ENCODE measurements at places on chromosomes 6 and 20.

DNA sequence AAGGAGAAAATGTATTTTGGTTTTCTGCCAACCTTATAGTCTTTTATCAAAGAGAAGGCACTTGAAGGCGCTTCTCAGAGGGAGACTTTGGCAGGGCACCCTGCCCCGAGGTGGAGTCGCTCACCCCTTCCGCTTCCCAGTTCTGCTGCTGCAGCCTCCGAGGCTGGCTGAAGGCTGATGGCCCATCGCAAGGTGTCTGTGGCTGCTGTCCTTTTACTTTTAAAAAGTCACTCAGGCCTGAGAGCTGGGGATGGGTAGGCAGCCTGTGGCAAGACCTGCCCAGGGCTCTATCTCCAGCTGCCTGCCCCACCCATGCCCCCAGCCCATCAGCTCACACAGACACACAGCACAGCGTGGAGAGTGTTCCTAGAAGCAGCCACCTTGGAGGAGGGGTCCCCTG is 206.6 kb upstream of the CST7 start:
- DNase-seq = no peak

GRCh38 chr6:115544765-115545671 is 515.7 kb downstream of the FRK start:
- DNase-seq = no peak

DNA sequence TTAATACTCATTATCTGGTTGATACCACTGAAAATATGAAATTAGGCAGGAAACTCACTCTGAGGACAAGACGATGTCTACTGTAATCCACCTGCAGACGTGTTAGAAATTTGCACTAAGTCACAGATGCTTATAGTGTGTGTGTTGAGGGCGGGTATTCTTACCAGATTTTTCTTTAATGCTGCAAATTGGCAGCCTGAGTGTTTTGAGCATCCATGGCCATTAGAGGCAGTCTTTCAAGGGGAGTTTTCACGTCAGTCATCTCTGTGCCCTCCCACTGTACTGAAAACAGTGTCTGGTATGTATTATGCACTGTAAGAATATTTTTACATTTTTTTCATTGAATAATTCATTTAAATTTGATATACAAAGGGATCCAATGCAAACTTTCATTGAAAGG is 266.5 kb upstream of the QKI start:
- no peak for DNase-seq

GRCh38 chr6:6741264-6741663 is 152.7 kb downstream of the LY86 start:
- no peak for DNase-seq

DNA sequence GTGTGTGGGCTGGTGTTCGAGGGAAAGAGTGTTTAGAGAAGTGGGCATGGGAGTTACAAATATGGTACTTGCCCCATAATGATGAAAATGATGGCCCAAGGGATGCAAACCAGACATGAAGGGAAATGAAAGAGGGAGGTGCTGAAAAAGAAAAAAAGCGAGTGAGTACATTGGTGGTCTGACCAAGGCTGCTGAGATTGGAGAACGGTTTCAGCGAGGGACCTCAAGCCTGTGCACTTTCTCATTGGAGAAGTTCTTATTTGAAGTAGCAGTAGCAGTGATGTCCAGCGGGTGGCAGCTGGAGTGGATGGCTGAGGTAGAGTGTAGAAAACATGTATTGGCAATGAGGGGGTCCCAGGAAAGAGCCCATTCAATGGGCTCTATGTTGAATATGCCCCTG is 54.8 kb downstream of the TNFAIP3 start:
- DNase-seq = no peak

DNA sequence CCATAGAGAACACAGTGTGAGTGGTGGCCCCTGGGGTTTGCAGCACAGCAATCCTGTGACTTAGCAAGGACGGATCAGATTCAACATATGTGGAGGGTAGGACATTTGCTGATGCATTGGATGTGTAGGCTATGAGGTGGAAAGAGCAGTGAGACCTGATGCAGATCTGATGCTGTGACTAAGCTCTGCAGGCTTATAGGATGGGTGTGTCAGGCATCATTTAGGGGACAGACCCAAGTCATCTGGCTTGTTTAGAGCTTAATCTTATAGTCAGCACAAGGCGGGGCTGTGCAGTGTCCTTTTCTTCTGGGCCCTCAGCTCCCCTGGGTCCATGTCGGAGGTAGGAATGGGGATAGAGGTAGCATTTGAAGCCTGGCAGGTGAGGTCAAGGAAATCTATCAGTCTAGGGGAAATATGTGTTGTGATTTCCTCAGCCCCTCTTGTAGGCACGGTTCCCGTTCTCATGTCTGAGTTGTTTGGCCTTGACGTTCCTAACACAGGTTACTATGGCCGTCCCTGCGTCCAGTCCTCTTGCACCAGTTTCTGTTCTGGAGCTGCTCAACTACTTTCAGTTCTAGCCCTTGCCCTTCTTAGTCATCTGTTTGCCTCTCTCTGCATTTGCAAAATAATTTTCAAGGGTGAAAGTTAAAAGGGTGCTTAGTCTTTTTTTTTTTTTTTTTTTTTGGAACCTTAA is 15.6 kb upstream of the MAPRE1 start:
- no peak for DNase-seq

GRCh38 chr20:59903621-59904020 is 29.8 kb downstream of the SYCP2 start:
- DNase-seq = no peak

GRCh38 chr6:159633196-159633595 is 59.8 kb downstream of the SOD2 start:
- DNase-seq = peak; percentile 53

- DNase-seq = peak; percentile 95
These were observed 185 bp upstream of the TNFRSF6B start for GRCh38 chr20:63696306-63696627.

DNA sequence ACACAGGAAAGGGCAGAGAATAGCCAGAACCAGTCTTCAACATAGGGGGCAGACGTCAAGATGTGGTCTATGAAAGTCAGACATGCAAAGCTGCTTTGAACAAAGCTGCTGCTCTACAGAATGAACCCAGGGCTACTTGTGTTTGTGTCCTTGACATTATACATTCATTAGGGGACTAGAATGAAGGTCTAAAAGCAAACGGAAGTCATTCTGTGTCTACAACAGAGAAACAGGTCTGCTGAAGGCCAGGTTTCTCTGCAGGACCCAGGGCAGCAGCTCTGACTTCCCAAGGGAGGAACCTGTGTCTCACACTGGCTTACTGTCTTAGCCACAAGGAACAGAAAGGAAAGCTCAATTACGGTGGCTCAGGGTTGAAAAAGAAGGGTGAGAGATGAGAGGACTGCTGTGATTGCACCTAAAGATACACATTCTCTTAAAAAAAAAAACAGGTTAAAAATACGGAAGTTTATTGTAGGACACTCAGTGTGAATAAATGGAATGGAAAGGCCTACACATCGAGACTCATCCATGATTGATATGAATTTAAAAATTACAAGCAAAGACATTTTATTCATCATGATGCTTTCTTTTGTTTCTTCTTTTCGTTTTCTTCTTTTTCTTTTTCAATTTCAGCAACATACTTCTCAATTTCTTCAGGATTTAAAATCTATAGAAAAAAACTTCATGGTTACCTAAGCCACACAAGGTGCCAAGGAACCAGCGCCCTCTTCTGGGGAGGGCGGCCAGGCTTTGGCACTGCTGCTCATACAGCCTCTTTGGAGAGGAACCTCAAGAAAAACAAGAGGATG is 6.7 kb downstream of the PSMA7 start:
- peak; percentile 64 for DNase-seq

DNA sequence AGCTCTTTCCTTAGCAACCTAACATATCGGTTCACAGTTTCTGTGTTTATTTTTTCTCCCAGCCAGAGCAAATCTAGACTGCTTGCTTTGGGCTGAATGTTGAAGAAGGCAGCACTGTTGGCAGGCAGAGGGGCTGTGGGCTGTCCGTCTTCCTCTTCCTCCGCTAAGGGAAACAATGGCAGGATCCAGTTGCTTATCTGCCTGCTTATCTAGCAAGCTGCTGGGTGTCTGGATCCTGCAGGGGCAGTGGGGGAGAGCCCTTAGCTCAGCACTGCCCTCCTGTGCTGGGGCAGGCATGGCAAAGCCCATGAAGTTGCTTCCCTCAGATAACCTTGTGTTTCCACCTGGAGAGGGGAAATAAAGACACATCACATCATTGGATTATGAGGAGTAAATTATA is 92.7 kb upstream of the CD93 start:
- DNase-seq = no peak

DNA sequence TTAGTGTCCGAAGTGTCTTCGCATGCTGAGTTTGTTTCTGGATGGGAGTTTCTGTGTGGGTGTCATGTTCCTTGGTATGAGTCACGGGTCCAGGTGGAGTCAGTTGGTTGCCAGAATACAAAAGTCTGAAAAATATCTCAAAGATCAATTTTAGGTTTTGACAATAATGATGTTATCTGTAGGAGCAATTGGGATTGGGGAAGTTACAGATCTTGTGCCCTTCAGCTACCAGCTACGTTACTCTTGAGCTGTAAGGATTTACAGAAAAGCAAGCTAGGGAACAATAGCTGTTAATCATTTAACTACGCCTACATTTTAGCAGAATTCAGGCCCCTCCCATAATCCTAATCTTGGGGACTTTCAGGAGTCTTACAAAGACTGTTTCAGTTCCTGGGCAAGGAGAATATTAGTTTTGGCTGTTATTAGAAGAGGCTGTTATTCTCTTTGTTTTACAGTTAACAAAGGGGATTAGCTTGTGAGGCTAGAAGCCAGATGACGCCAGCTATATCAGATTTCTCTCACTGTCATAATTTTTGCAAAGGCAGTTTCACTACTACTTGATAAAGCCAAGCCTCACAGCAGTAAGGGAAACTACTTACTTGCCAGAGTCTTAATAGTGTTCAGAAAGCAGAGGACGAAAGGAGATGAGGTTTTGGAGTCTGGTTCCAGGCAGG is 15.4 kb upstream of the SLC22A16 start:
- peak; percentile 84 for DNase-seq

DNA sequence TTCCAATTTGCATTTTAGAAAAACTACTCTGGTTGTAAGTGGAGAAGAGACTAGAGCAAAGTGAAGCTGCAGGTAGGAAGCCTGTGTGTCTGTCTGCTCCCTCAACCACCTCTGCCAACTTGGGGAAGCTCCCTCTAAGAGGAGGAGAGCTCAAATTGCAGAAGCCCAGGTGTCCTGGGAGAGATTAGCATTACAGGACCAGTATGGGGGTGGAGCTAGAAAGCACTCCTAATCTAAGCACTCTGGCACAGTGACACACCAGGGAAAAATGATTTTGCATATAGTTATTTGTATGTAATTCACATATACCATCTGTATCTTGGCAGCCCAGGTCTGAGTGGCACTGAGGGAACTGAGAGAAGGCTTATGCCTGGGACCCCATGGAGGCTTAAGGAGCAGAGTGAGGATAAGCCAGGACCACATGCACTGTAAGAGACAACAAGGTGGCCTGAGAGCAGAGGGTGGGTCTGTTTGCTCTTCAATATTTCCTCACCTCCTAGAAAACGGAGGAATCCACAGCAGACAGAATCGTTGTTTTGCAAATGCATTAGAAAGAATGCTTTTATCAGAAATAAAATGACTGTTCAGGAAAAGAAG is 13.6 kb downstream of the GSTA2 start:
- DNase-seq = no peak

DNA sequence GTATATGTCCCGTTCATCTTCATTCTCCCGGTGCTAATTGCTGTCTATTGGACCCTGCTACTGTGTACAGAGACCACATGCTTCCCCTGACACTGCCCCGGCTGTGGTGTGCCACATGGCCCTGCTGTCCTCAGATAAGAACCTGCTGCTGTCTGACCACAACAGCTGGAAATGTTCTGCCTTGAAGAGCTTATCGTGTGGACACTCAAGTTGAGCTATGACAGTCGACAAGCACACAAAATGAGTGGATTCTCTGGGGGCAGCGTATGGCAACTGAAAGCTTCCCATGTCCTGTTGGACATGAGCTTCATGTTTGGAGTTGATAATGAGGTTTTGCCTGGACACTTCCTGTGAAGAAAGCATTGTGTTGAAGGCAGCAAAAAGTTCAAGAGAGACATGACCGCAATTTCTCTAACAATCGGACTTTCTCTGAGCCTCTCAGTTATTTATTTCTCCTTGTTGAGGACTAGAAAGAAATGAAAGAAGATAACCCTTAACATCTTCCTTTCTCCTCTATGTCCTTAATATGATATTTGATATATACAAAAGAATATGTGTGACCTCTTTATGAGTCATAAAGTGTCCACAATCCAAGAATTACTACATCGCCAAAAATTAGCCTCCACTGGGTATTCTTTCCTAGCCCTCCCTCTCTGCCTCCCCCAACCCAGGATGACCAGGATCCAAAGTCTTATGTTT is 187.1 kb upstream of the TCF21 start:
- DNase-seq = no peak

DNA sequence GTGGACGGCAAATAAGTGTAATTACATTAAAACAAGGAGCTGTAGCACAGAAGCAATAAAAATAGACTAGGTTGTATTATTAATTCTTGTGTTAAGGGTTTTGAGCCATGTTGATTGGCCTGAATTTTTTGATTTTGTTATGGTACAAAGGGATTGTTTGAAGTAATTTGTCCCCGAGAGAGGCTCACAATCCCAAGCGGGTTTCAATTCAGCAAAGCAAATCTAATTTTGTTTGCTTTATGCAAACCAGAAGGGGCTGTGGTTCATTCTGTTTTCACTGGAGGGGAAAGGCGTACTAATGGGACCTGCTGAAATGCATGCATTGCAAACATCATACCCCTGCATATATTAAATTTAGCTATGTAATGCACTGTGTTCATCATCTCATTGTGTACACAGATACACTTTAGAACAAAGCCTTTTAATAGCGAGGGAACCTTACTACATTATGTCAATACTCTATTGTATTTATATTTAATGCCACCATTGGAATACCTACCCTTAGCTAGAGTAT is 379.5 kb upstream of the POU3F2 start:
- DNase-seq = no peak

All from RWPE1 (cell line).